ENCODE measurements at places on chromosomes 4 and X.

DNA sequence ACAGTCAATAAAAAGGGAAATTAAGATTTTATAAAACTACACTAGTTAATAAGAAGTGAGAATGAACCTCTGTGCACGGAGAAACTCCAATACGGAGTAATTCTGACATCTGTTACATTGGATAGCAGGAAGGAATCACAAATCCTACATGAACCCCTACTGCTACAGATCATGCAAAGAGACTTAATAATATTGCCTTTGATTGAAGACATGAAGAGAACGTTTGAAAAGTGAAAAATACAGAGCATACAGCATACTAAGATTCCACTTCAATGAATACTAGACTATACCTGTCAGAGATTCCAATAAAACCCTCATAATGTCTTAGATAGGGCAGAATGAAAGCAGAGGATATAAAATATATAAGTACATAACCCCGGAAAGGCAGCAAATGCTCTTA, 360.4 kb upstream of the GALNT7 start:
- no peak for DNase-seq

- DNase-seq: no peak
Measured at GRCh38 chr4:138327338-138327737, 85.2 kb upstream of the SLC7A11 start.

DNA sequence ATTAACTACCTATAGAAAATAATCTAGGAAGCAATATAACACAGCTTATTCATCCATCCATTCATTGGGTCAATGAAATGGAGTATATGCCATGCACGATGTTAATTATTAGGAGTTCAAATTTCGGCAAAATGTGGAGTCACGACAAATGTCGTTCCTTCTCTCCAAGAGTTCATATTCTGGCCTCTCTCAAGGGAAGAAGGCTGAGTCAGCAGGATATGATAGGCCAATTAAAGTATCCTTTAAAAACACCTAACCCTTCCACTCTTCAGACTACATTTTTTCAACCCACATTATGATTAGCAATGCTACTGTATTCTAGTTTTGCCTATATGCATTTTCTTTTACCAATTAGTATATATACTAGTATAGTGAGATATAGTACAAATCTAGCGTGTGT, 163.1 kb downstream of the LARP7 start:
- no peak for DNase-seq

DNA sequence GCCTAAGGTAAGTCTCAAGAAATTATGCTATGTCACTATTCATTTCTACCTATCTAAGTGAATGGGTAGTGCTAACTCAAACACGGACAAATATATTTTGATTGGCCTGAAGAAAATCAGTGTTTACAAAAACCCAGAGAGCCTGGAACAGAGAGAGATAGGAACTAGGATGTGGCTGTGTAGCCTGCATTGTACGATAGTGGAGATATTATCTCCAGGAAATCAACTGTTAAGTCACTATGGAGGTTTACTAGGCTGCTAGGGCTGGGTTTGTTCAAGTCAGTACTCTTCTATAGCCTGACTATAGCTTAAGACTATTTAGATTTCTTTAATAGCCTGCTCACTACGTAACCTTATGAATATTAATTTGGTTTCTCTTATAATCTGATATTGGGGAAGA, 127.9 kb downstream of the TACR3 start:
- no peak for DNase-seq

- no peak for DNase-seq
Measured at GRCh38 chr4:5780831-5781480, 70.0 kb downstream of the EVC start.

- no peak for DNase-seq
Measured at GRCh38 chr4:156798438-156798837, 173.2 kb downstream of the PDGFC start.

DNA sequence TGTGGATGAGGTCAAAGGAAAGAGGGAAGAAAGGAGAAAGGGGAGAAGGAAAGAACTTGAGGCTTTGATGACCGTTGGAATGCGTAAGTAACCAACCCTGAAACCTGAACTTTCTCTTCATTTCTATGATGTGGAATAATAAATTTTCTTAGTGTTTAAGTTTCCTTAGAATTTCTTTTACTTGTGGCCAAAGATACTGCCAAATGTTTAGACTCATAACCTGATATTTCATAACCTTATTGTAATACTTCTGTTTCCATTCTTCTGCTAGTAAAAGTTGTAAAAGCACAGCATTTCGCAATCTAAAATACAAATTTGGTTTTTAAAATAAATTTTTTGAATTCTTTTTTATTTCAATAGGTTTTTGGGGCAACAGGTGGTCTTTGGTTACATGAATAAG, 258.5 kb upstream of the GIMD1 start:
- no peak for DNase-seq

- no peak for DNase-seq
Measured at GRCh38 chr4:55980725-55981124, 32.0 kb downstream of the CEP135 start.

DNA sequence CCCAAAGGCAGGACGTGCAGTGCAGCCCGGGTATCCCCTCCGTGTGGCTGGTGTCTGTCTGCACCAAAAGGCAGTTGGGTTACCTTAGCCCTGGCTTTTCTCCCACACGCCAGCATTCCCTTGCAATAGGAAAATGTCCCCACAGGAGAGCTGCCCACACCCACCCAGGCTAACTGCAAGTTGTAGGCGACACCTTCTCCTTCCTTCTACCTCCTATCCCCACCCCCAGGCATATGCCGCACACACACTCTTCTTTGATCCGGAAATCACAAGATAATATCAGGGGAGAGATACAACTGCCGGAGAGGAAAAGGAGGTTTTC, 444 bp upstream of the APBB2 start:
- no peak for DNase-seq

GRCh38 chrX:120271218-120271617, 20.6 kb downstream of the ZBTB33 start:
- DNase-seq: no peak

DNA sequence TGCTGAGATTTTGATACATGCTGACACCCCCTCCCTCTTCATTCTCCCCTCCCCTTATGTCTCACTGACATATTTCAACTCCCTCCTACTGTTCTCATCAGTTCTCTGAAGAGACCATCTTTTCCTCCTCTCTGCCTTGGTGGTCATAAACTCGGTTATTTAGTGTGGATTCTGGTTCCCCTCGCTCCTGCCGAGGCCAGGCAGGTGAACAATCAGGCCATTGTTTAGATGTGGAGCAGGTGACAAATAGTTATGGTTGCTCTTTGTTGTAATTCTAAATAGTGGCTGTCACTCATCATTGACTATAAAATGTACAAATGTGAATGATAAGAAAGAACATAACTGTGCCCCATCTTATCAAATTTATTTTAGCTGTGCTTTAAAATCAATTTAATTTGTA, 324.6 kb downstream of the BCOR start:
- DNase-seq: no peak

GRCh38 chrX:48573690-48574269, 504 bp upstream of the RBM3 start:
- DNase-seq: no peak

DNA sequence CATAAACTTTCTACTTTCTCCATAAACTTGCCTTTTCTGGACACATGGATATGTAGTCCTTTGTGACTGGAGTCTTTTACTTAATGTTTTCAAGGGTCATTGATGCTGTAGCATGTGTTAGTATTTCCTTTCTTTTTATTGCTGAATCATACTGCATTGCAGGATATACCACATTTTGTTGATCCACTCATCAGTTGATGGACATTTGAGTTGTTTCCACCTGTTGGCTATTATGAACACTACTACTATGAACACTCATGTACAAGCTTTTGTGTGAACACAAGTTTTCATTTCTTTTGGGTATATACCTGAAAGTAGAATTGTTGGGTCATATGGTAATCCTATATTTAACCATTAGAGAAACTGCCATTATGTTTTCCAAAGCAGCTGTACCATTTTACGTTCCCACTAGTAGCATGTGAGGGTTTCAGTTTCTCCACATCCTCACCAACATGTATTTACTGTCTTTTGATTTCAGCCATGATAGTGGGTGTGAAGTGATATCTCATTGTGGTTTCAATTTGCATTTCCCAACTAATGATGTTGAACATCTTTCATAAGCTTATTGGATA, 26.3 kb upstream of the GPM6B start:
- DNase-seq: no peak

- no peak for DNase-seq
Measured at GRCh38 chrX:149515954-149516602, 11.0 kb upstream of the IDS start.

GRCh38 chr4:2243681-2244380, 1.9 kb upstream of the HAUS3 start:
- DNase-seq: no peak

GRCh38 chr4:99679204-99679603, 21.6 kb upstream of the C4orf54 start:
- no peak for DNase-seq

GRCh38 chrX:18931972-18932371, 51.9 kb downstream of the PHKA2 start:
- no peak for DNase-seq

DNA sequence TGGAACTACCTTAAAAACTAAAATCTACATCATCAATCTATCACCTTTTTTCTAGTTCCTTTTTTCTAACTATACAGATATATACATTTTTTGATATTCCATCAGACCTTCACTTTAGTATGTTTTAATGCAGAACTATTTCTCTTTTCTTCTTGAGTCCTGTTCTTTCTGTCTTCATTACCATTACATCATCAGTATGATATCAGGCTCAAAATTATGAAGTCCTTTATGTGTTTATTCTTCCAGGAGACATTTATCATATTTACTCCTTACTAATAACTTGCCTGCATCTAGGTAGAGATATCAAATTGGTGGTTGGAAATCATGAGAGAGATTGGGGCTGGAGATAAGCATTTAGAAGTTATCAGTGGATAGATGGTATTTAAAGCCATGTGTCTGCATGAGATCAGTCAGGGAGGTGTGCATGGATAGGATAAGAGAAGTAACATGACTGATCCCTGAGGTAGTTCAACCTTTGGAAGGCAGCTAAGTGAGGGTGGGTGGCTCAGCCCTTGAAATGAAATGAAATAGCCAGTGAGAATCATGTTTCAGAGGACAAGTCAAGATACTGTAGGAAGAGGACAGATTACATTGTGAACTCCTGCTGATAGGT, 43.1 kb downstream of the MRPL1 start:
- DNase-seq: no peak

All from HTR-8/SVneo (cell line).